ENCODE measurements at places on chromosomes 5 and 9. TPM values are rescaled to one million over a fixed set of nuclear protein-coding genes. Genes with fewer than 3 reads are reported as not detected.

CEL gene
- total RNA-seq, result 1.9 TPM

SLC1A1 gene
- total RNA-seq, result not detected

GFPT2 gene
- 15.7 TPM for total RNA-seq

- no peak for DNase-seq
Measured at GRCh38 chr9:106753155-106753671, 109.8 kb upstream of the ZNF462 start.
